ENCODE measurements at places on chromosomes 11 and 22.

- no peak for DNase-seq
Measured at GRCh38 chr11:46134540-46134939, 13.3 kb upstream of the PHF21A start.

DNA sequence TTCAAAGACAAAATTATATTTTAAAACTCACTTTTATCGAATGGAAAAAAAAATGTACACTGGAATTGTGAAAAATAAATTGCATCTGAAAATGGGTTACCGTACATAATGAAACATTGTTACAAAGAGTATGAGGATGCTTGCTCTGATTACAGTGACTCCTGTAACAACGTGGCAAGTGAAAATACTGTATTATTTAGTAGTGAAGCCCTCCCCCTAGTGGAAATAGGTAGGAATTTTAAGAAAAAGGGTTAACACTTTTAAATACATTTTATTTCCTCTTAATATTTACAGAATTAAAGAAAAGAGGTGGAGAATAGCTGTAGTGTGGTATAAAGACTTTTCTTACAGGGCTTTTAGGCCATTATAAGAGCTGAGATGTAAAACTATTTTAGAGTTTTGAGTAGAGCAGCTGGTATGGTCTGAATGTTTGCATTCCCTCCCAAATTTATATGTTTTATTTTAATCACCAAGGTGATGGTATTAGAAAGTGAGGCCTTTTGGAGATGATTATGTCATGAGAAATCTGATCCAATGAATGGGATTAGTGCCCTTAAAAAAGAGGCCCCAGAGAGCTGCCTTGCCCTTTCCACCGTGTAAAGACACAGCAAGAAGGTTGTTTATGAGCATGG is 25.2 kb downstream of the FAM76B start:
- no peak for DNase-seq

GRCh38 chr22:31162015-31162765 is 2.2 kb downstream of the RNF185 start:
- DNase-seq: no peak

DNA sequence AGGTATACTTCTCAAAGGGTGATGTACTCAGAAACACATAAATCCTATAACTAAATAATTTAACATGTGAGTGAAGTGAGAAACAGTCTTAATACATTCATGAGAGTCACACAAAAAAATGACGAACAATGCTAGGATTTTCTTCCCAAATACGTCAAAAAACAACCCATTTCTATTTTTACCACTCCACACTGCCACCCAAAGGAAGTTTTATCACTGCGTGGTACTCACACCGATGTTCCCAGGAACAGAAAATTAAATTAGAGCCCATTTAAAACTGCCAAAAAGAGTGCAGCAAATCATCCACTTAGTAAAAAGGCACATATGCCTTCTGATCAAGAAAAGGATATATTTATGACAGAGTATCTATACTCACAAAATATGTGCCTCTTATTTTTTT is 710.9 kb upstream of the FAT3 start:
- DNase-seq: no peak

DNA sequence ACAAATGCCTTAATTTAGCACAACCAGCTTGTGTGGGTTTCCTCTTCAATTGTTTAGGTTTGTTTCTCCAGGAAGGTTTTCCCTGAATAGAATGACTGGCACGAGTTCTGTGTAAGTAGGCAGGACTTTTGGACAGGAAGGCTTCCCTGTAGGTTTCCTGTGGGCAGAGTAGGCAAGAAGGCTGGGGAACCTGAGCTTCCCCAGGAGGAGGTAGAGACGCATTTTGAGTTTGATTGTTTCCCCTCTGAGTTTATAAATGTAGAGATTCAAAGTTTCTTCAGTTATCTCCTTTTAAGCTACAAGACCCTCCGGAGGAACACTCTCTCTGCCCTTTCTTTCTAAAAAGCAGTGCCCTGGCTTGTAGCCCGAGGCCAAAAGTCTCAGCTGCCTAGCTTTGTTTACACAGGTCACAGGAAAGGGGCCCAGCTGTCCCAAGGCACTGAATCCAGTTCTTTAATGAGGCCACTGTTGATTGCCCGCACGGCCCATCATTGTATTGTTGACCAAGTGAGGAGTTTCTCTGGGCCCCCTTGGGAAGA is 66.6 kb upstream of the RDX start:
- no peak for DNase-seq
